Anterior cingulate cortex (tissue), 58 donors: ENCODE measurements at places on chromosomes 11 and 22.

- DNase-seq, result no peak
These were observed 165.5 kb upstream of the C11orf58 start for GRCh38 chr11:16572945-16573344.

DNA sequence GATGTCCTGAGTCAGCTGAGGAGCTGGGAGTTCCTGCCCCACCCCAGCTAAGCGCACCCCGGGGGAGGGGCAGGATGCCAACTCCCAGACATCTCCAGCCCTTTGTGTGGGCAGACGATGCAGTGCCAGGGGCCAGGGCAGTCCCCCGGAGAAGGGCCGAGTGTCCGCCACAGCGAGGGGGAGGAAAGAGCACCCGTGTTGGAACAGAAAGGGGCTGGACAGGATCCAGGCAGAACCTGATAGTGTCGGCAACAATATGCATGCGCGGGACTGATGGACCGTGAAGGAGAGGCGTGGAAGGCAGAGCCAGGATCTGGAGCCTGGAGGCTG, 1434.7 kb downstream of the BRD1 start:
- DNase-seq, result no peak

DNA sequence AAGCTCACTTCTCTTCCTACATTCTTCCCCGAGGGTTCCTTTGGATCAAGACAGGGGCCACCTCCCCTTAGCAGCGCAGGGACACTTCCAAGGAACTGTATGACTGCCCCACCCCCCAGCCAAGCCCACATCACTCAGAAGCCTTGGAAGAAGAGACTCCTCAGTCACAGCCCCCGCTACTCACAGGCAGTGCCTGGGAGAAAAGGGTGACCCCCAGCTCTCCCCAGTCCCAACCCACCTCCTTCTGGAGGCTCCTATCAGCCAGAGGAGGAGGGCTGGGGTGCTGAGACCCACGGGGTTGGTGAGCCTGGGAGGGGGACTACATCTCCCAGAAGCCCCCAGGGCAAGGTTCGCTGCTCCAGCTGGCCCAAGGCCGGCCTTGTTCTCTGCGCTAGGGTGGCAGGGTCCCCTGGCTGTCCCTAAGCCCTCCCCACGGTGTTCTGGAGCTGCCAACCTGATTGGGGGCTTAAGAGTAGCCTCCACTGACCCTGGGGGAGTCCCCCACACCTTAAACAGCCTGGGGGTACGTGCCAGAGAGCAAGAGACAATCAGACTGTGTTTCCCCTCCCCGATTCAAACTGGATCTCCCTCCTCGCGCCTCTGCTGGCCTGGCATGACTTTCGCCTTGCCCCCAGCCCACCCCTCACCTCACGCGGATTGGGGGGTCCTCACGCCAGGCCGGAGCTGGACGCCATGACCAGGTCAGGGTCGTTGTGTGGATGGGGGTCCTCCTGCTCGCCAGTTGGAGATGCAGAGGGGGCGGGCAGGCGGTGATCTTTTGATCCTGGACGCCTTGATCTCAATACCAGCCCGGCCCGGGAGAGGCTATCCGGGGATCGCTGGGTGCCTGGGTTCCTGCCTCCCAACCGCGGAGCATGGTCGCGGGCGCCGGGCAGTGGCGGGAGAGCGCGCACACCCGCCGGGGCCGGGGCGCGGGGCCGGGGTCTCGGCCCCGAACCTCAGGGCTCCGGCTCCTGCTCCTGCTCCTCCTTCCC, 838 bp downstream of the BCL9L start:
- DNase-seq, result peak; percentile 69

GRCh38 chr11:111347723-111348115, 31.4 kb downstream of the POU2AF1 start:
- DNase-seq, result no peak

- DNase-seq, result no peak
These were observed 143.0 kb downstream of the APIP start for GRCh38 chr11:34773211-34773610.

- DNase-seq, result no peak
These were observed 261.1 kb downstream of the SBF2 start for GRCh38 chr11:10032935-10033334.

DNA sequence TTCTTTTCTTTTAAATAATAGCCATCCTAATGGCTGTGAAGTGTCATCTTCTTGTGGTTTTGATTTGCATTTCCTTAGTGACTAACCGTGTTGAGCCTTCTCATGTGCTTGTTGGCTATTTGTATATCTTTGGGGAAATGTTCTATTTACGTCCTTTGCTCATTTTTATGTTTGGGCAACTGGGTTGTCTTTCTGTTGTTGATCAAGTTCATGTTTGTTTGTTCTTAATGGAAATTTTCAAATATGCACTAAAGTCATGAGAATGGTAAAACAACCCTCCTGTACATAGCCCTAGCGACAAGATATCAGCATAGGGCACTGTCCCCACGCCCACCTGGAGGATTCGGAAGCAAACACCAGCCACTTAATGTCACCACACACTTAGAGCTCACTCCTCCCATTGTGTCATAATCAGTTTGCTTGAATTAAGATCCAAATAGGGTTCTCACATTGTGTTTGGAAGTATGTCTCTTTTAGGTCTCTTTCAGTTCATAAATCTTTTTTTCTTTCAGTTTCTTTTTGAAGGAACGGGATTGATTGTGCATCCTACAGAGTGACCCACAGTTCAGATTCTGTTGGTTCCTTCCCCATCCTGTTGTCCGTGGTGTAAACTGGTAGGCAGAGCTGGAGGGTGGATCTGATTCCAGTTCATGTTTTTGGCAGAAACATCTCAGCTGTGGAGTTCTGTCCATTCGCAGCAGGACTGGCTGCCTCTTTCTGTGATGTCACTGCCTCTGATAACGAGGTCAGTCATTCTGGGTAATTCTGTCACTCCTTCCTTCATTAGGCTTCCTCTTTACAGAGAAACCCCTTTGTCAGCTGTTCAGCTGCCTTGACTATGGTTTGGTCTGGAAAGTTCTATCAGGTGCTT, 26.4 kb upstream of the ADORA2A start:
- no peak for DNase-seq
